ENCODE measurements at places on chromosomes 7 and 10.

DNA sequence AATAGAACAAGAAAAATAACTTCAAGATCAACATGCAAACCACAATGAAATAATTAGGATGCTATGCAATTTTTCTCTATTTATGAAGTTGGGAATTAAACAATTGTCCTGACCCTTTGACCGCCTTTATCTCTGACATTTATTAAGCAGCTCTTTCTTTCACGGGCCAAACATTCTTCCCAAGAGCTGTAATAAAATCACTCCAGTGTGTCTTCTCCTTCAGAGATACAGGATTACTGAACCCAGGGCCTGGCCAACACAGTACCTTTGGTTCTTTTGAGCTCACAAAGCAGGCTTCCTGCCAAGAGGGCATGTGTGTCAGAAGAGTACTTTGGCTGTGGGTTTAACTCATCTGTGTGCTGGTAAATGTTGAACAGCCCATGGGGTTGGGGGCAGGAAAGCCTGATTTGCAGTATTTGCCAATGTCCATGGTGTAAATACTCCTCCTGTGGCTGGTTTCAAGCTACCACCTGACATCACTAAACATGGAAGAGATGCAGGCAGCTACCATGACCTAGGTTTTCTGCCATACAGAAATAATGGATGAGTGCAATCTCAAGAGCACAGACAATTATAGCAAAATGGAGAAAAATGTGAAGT is 121.7 kb downstream of the FANK1 start:
- DNase-seq = no peak

DNA sequence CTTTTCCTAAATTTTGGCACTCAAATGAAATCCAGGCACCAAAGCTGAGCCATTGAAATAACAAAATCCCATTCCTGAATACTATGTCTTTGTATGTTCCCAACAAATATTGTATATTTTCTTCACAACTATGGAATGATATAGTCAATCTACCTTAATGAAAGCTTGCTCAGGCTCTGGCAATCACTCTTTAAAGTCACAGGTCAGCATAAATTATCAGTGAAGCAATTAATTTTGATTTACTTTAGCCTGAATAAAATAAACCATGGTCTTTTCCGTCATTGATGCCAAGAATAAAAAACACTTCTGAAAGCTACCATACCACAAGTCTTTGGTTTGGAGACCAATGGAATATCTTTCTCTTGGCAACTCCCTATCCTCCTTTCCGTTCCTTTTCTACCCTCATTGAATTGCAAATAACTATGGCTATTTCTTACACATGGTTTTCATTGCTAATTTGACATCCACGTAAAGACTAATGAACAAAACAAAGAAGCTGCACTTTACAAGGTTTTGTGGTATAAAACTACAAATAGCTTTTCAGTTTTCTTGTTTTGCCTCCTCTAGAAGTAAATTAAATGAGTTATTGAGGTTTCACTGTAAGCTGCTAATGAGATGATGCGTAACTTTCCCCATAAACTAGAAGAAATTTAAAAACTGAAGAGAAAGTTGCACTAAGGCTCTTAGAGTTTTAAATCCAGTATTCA is 166.6 kb downstream of the TAX1BP1 start:
- DNase-seq = no peak

- DNase-seq = no peak
Measured at GRCh38 chr7:151409667-151410404, at the start of gene WDR86. TSS of gene WDR86 (minus strand) at chr7:151410038. CDS start at chr7:151409589, 449 bp downstream.

GRCh38 chr7:116977172-116977571 is 23.9 kb downstream of the ST7 start:
- DNase-seq = no peak

DNA sequence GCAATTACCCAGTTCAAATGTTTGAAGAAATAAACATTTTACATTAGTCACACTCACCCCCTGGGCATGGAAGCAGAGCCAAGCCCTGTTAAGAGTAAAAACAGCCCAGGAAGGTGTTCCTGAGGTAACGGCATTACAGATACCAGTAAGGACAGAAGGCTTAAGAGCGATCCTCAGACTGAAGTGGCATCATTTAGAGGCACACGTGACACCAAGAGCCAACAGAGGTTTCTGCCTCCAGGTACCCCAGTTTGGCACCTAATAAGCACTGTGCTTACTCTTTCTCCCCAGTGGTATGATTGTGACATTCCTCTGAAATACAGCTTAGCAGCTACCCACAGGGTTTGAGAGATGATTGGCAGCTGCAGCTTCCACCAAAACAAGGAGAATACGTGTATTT is 17.2 kb downstream of the MMS19 start:
- no peak for DNase-seq

DNA sequence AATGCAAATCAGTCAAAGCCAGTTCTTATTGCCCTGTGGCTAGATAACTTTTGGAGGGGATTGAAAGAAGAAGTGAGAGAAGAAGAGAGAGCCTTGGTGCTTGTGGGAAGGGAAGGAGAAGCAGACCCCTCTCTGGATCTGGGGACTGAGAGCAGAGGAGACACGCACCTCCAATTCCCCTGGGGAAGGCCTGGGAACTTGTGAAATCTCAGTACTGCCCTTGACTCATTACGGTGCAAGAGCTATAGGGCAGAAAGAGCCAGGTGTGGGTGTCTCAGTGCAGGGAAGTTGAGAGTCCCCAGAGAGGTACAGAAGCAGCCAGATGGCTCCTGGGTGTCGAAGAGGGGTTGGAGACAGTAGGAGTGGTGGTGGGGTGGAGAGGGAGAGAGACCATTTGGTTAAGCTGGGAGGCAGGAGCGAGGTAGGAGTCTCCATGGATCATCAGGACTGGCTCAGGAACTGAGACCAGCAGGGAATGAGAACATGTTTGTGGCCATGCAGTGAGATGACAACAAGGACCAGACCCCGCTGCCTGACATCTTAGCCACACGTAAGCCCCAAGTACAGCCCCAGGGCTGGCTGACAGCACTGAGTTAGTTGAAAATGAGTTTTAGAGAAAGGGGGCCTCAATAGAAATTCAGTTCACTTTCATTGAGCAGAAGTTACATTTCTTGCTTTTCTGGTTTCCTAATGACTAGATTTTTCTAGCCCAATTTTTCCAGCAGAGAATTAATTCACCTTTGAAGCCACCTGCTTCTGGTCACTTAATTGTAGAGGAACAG is 238.2 kb downstream of the BUB3 start:
- DNase-seq = no peak

- DNase-seq = no peak
Measured at GRCh38 chr10:130212746-130213145, 76.6 kb downstream of the GLRX3 start.

DNA sequence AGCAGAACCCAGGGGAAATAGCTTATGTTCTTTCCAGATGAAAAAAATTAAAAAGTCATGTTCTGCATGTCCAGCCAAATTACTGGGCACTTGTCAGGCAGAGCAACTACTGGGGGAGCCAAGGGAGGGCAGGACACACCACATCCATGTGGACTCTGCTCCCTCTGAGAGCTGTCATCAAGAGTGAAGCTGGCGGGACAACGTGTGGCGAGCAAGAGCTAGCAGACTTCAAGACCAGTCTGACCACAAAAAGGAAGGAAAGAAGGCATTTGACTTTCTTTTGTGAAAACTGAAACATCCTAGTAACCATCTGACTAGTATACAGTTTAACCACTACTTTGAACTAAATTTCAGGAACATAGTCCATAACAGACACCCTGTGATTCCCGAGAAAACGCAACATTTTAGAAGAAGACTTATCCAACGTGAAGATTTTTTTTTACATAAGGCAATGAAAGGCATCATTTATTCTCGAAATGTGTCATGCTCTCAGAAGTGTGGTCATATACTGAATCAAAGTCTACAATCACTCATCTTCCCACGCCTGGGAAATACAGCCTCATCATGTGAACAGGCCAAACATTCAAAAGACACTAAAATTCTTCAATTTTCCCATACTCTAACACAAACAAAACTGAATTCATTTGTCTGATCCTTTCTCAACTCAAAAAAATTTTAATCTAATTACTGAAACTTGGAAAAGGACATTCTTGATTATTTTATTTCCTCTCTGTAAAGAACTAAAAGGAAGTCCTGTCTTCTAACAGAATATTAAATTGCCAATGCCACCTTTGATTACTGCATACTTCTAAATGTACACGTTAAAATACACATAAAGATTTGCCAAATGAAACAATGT is 15.5 kb downstream of the CYTH3 start:
- DNase-seq = no peak

DNA sequence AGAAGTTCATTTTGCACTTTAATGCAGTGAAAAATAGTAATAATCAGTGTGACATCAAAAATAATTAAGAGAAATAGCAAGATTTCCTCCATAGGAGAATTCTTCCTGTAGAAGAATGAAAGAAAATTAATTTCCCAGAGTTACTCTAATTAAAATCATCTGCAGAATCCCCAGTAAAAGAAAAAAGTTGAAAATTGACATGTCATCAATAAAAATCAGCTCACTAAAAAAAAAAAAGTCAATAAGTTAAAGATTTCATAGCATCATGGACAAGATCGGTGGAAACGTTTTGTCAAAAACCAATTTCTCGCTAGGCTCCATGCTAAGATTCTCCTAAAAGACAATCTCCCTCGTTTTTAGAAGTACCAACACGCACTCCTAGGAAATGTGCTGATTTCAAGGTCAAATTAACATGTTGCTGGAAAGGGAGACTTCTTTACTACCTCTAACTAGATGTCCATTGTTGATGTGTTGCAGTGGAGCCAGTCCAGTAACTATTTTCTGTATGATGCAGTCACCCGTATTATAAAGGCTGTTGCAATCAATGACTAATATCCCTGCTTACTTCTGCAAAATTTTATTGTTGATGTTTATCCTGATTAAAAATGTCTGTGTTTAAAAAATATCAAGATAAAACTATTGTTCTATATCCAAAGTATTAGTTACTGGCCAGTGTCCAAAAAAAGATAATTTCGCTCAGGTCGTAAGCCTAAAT is 591.9 kb upstream of the MGMT start:
- no peak for DNase-seq

GRCh38 chr10:77531441-77532001 is 106.1 kb downstream of the KCNMA1 start:
- DNase-seq = no peak

DNA sequence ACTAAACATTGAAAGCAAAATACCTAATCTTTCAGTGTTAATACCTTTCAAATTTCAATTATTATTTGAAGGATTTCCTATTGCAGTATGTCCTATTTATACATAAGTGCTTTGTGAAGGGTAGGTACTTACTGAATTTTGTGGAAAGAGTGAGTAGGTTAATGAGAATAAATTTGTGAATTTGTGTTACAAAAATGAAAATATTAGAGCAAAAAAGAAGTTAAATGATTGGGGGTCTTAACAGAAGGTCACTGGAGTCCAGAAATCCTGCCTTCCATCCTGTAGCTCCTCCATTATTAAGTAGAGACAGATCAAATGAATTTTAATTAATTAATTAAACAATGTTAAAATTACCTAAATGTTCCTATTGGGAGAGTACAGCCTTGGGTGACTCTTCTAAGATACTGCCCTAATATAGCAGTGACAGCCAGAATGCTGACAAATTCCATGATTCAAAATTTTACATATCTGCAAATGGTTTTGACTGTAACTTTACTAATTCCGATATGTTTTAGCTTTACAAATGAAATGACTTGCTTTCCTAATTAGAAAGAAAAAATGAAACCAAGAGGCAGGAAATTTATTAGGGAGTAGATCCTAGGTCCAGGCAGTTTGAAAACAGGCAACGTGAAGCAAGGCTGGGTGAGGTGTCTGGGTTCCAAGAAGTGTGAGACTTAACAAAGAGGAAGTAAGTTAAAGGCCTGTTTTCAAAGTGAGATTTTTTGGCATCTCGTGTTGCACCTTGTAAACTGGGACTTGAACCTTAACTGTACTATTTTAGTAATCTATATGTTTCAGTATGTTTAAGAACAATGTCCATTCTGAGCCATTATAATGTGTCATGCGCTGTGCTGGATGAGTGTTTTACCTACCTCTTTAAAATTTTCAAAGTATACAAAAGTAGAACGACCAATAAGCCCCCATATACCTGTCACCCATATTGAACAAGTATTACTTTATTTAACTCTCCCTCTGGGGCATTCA is 1.5 kb downstream of the PIK3CG start:
- no peak for DNase-seq

DNA sequence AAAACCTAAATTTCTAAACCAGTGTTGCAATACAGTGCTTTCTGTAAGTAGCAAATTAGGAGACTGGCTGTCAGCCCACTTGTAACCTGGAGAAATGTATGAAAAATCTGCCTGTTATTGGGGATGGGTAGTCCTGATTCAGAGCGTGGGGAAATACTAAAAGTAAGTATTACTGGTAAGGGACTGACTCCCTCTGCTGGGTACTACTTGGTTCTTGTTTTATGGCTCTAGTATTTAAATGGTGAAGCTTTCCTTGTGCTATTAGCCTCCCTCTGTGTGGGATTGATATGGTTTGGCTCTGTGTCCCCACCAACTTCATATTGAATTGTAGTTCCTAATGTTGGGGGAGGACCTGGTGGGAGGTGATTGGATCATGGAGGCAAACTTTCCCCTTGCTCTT is 886.1 kb downstream of the SORCS1 start:
- DNase-seq = no peak

DNA sequence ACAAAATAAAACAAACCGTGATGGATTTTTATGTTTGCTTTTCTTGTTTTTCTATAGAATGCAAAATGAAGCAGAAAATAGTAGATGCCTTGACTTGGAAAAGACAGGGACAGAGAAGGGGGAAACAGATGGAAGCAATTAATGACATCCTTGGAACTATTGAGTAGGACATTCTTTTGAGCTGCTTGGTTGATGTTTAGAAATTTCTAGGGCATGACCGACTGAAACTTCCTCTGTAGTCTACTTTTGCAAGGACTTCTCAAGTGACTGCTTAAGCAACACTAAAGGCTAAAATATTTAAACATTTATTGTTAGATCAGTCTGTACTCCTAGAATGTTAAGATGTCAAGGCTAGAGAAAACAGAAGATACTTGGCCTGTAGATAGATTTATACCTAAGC is 49.4 kb downstream of the VCL start:
- no peak for DNase-seq

- DNase-seq = no peak
Measured at GRCh38 chr10:110192552-110192951, 14.9 kb upstream of the MXI1 start.

GRCh38 chr10:62738916-62739315 is 65.6 kb upstream of the ADO start:
- no peak for DNase-seq

- DNase-seq = no peak
Measured at GRCh38 chr7:14424675-14425074, 435.2 kb upstream of the ETV1 start.

DNA sequence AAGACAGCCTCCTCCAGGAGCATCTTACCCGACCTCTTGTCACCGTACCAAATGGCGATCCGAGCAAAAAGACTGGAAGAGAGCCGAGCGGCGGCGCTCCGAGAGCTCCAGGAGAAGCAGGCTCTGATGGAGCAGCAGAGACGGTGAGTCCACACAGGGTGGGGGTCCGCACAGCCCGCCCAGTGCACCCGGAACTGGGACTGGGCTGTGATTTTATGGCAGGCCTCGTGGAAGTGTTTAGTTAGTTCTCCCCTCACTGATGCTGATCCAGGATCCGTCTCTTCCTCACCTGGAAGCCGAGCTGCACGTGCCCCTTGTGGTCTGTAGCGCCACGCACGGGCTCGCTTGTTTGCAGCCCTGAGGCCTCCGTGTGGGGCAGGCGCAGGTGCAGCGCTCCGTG is 19.6 kb downstream of the LRRC27 start:
- no peak for DNase-seq
